CD8-positive, alpha-beta memory T cell (primary cell): ENCODE measurements at places on chromosomes 7 and 10. TPM values are rescaled to one million over a fixed set of nuclear protein-coding genes. Genes with fewer than 3 reads are reported as not detected.

DNA sequence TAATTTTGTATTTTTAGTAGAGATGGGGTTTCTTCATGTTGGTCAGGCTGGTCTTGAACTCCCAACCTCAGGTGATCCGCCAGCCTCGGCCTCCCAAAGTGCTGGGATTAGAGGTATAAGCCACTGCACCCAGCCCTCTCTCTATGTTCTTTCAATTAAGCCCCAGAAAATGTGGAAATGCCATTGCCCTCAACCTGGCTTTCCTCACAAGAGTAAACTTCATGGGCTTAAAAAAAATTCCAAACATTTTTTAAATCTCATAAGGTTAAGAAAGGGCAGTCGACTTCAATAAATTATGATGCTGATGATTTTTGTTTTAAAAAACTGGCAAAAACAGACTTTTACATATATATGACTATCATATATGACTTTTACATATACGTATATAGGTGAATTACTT lies 107.6 kb downstream of the TES start:
- no peak for DNase-seq

Gene CASP7
- total RNA-seq: 21.4 TPM

DNA sequence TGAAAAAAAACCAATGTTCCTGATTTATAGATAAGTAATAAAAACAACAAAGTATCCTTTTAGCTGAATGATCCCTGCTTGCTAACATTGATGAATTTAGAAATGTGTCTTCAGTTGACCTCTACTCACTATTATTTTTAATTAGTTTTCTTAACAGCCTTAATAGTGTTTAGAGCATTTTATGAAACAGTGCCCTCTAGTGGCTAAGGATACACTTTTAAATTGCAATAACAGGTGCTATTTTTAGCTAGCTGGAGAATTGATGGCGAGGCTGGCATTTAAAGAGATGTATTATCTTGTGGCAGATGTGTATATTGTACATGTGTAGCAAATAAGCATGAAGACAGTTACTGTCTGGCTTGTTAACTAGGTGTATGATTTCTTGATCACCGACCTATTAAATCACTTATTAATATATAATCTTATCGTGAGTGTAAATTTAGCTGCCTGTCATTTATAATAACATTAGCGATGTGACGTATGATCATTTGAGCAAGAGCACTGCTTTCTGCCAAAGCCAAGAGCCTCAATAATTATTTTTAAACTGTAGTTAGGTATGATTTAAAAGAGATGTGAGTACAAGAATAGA lies 451.9 kb downstream of the DPP6 start:
- no peak for DNase-seq

DNA sequence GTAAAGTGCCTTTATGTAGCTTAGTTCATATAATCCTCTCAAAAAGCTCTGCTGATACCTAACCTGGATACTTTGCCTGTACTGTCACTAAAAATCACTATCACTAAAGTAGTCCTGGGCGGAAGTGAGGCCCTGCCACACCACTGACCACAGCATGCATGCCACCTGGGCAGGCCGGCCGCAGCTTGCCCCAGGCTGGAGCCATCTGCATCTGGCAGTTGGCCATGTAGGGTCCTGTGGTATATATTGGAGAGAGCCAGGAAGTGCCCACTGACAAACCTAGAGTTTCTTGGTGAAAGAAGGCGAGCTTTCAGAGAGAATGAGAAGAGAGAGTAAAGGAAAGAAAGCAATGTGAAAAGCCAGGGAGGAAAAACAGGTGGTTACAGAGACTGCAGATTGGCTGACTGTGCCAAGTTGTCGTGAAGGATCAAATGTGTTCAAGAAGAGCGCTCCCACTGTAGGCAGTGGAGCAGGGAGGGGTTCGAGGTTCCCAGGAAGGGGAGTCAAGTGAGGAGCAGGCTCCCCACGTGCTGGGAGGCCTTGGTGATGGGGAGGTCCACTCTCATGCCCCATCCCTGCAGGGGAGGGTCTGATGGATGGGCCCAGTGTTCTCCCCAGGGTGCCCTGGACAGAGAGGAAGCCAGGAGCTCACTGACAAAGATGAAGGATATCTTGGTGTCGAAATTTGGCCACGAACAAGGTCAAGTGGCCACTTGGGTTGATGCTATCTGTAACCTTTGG lies 13.6 kb downstream of the LOXL4 start:
- no peak for DNase-seq

- DNase-seq: no peak
Observed at GRCh38 chr10:75432176-75432575, 752 bp downstream of the LRMDA start.

DNA sequence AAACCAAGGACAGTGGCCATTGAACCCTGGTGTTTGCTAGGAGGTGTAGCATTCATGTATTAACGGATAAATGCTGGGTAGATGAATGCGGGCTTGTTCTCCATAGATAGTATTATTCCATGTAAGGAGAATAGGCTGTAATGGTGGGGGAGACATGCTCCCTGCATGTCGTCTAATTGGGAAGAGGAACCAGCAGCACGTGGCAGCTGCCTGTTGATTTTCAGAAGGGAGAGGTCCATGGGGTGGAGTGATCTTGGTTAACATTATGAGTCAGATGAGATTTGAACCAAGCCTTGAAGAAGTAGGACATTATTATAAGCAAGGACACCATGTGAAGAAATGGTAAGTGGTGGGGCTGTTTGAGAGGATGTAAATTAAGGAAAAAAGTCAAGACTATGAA lies 112.5 kb downstream of the WNT2 start:
- no peak for DNase-seq

Gene RGS10
- total RNA-seq: 127 TPM

DNA sequence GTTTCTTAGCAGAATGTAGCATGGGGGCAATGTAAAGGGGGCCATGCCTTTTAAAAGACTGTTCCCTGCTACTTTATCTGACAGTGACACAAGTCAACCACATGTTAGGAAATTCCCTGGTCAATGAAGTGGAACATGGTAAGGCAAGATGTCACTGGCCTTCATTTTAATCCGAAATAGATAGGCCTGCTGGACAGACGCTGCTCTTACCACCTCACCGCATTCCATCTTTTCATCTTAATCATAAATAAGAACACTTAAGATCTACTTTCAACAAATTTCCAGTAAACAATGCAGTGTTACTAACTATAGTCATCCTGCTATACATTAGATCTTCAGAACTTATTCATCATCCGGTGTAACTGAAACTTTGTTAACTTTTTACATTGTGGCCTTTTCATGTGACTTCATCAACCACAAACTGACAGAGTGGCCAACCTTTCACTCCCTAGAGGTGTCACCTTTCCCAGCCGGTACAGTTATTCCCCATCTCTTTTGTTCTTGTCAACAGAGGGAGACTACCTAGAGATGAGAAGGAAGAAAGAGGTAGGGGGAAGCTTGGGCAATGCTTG lies 15.6 kb downstream of the ASB4 start:
- DNase-seq: no peak

- no peak for DNase-seq
Observed at GRCh38 chr10:53491774-53492173, 719.2 kb upstream of the MBL2 start.

DNA sequence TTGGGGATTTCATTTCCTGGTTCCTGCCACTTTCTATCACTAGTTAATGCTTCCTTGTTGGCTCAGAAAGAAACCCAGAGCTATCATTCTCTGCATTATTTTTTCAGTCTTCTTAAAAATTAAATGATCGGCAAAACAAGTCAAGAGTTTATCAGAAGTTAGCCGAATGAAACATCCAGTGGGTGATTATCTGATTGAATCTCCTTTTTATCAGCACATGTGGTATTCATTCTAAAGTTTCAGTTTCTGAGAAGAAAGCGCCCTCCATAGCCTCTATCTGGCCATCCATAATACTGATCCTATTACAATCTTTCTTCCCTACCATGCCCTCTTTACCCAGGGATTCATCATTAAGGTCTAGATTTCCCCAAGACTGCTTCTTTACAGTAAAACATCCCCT lies 71.8 kb downstream of the OSBPL3 start:
- DNase-seq: no peak

Gene SH2D4B
- 0.13 TPM for total RNA-seq

GRCh38 chr7:143183024-143183423 lies at the start of gene TAS2R39:
TAS2R39 (plus strand) TSS chr7:143183419; CDS start chr7:143183419, 0 bp downstream.
- DNase-seq: no peak

- no peak for DNase-seq
Observed at GRCh38 chr7:69864822-69865221, 266.5 kb downstream of the AUTS2 start.
